Activated T-helper 17 cell treated with anti-CD3 and anti-CD28 coated beads, Interleukin-2, amount 50 U/mL, for 72 hours (primary cell): ENCODE measurements at places on chromosomes 11 and 22.

- no peak for ATAC-seq
These were observed 49.1 kb upstream of the A4GALT start for GRCh38 chr22:42769574-42770447.

- ATAC-seq = no peak
These were observed 48.0 kb downstream of the MYO7A start for GRCh38 chr11:77175869-77176539.

- ATAC-seq = no peak
These were observed 164.0 kb upstream of the RASSF10 start for GRCh38 chr11:12845163-12845562.

GRCh38 chr11:125394296-125394695, 101.8 kb downstream of the FEZ1 start:
- ATAC-seq = no peak

DNA sequence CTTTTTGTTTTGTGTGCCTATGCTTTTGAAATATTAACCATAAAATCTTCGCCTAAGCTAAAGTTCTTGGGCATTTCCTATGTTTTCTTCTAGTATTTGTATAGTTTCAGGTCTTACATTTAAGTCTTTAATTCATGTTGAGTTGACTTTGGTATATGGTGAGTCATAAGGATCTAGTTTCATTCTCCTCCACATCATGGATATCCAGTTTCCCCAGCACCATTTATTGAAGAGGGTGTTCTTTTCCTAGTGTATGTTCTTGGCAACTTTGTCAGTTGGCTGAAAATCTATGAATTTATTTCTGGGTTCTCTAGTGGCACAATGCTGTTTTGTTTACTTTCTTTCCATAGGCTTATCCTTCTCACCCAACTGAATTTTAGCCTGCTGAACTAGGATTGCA, 49.0 kb downstream of the CTSC start:
- ATAC-seq = no peak

DNA sequence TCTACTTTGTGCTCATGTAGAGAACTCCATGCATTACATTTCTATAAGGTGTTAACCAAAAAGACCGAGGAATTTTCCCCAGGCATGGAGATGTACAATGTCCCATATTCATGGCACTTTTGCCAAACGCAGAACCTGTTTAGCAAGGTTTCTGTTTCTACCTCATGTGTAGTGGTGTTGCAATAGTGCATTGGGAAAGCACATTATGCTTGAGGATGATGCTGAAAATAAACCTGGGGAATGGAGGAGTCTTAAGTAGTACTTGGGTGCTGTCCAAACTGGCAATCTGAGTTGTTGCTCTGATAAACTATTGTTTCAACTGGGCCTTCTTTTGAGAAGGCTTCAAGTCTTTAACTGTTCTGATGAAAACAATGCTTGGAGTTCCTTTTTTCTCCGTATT, 11.5 kb upstream of the MUC15 start:
- ATAC-seq = no peak

- ATAC-seq = no peak
These were observed 326.0 kb downstream of the MN1 start for GRCh38 chr22:27475548-27475897.

GRCh38 chr22:47355388-47355725, 592.9 kb downstream of the TBC1D22A start:
- ATAC-seq = no peak

DNA sequence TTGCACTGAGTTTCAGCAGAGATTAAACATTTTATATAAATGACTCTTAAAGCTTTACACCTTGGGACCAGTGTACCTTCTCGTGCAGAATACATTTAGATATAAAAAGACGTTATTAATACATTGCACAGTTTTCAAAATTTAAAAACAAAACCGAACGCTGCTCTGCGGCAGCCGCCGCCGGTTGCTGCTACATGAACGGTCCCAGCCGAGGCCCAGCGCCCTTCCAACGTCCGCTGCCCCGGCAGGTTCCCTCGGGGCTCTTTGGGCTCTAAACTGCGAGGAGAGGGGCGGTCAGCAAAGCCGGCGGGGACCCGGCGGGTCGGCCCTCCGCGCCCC, 2.0 kb downstream of the CDKN1C start:
- no peak for ATAC-seq
